ENCODE measurements at places on chromosomes 6 and 20. TPM values are rescaled to one million over a fixed set of nuclear protein-coding genes. Genes with fewer than 3 reads are reported as not detected.

DNA sequence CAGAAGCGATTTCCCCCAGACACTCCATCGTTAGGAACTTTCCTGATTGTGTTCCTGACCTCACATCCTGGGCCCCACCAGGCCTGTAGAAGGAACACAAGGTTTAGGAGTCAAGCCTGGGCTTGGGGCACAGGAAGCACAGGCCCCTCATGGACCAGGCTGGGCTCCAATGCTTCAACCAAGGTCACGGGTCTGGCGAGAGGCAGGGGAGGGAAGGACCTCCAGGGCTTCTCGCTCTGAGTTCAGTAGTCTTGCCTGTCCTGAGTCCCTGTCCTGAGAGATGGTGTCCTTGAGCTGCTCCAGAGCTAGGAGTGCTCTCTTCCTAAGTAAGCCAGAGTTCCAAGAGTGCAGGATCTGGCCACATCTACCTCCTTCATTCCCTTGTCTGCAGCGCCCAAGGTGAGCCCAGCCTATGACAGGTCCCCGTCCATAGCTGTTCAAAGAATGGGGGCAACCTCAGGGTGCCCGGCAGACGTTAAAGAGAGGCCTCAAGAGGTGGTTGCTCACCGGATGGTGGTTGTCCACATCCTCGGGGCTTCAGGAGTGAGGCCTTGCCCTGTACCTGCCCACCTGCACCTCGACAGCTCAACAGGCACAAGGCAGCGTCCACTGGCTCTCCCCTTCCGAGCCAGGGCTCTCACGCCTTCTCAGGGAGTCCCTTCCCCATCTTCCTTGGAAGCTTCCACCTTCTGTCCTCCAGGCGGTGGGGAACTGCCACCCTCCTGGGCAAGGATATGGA is 1.6 kb upstream of the TUBB1 start:
- no peak for DNase-seq

- no peak for DNase-seq
Observed at GRCh38 chr6:80094017-80094416, 12.5 kb upstream of the BCKDHB start.

GRCh38 chr6:47404435-47404834 is 73.2 kb upstream of the CD2AP start:
- DNase-seq = no peak

- DNase-seq = no peak
Observed at GRCh38 chr20:63672666-63673065, 14.6 kb downstream of the RTEL1 start.

- DNase-seq = no peak
Observed at GRCh38 chr20:37223053-37223452, 38.6 kb downstream of the GHRH start.

DNA sequence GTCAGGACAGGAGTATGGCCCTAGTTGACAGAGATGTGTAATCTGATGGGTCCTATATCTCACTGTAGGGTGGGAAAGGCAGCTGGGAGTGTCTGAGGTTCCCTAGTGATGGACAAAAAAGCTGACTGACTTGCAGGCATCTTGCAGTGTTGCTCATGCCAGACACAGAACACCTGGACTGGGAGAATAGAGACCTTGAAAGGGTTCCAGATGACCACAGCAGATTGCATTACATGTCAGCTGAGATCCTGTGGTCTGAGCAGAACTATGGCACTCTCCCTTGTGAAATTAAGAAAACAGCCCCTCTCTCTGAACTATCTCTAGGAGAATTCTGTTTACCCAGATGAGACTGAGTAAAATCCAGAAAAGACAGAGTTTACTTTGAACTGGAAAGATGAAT is 212.6 kb upstream of the MAN1A1 start:
- no peak for DNase-seq

DNA sequence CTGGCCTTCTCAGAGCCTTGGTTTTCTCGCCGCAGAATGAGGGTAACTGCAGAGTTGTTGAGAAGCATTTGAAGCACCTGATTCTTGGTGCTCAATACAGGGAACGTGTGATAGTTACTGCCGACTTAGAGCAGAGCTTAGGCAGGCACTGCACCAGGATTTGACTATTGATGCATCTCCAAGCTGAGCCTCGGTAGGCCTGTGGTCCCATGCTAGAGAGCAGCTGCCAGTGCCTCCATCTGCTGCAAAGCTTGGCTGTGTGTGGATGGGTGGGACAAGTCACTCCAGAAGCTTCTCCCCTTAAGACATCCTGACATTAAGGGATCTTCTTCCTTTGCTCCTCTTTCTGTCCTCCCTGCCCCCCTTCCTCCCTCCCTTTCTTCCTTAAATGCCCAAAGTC is 40.9 kb downstream of the FAM209B start:
- DNase-seq = no peak

THBD gene
- 19.5 TPM for total RNA-seq
